ENCODE measurements at places on chromosomes 7 and 10. TPM values are rescaled to one million over a fixed set of nuclear protein-coding genes. Genes with fewer than 3 reads are reported as not detected.
A peak's percentile ranks its signal among the peaks of the same experiment; 100 is the strongest.

The TBXAS1 gene
- total RNA-seq = 11.1 TPM

The SAP25 gene
- total RNA-seq = not detected

The CH25H gene
- not detected for total RNA-seq

The MACC1 gene
- 33.2 TPM for total RNA-seq

The ELN gene
- 0.12 TPM for total RNA-seq

The TYW1B gene
- 0.80 TPM for total RNA-seq

The GCK gene
- 2.2 TPM for total RNA-seq

The BMPER gene
- 0.29 TPM for total RNA-seq

GRCh38 chr7:45569290-45569685 lies 4.9 kb upstream of the ADCY1 start:
- no peak for DNase-seq

DNA sequence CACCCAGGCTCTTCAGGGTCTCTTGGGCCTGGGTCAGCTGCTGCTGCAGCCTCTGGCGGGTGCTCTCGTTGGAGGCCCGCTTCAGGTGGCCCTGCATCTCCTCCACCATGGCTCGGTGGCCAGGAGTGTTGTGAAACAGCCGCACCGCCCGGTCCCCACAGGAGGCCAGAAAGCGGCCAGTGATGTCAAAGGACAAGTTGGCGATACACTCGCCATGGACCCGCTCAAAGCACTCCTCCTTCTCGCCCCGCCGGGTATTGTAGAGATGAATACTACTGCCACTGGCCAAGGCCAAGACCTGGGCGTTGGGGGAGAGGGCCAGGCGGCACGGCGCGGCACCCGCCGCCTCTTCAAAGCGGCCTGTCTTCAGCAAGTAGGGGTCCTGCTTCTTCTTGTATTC lies 7.9 kb downstream of the TBL2 start:
- no peak for DNase-seq

DNA sequence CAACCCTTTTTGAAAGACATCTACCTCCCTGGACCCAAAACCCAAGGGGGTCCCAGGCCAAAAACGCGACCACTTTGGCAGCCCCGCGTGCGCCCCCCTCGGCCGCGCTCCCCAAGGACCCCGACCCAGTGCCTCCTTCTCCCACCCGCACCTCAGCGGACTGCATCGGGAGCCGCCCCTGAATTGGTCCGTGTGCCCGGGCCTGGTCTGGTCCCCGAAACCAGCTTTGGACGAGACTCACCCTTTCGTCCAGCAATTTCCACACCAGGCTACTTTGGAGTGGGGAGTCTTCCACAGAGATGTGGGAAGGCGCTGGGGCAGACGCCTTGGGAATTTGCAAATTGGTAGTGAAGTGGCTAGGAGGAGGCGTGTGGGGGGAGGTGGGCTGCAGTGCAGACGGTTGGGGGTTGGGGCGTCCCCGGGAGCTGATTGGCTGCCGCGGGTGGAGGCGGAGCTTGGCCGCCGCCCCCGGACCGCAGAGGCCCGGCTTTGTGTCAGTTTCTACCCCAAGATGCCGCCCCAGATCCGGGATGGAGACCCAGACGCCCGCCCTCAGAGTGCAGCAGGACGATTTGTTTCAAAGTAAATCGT lies 16.9 kb downstream of the TCAF1 start:
- no peak for DNase-seq

DNA sequence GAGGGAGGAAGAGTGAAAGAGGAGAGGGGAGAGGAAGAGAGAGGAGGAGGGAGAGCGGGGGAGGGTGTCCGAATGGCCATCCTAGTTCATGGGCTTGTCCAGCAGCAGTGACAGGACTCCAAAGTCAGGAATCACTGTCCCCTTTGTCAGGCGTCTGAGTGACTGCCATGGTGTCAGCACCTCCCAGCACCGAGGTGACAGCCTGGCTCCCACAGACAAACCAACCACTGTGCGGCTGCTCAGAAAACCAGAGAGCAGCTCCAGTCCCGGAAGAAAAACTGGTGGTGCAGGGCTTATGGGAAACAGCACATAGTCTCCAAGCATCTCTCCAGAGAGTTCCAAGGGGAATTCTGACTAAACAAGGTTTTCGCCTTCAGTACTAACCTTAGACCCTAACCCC lies 18.9 kb upstream of the FGFR2 start:
- DNase-seq = no peak

- DNase-seq = no peak
These were observed 62.2 kb downstream of the GRID1 start for GRCh38 chr10:86304436-86304835.

GRCh38 chr7:124354201-124354600 lies 321.3 kb upstream of the TMEM229A start:
- DNase-seq = no peak

- DNase-seq = no peak
These were observed 36.6 kb upstream of the SPOCK2 start for GRCh38 chr10:72124989-72125388.

DNA sequence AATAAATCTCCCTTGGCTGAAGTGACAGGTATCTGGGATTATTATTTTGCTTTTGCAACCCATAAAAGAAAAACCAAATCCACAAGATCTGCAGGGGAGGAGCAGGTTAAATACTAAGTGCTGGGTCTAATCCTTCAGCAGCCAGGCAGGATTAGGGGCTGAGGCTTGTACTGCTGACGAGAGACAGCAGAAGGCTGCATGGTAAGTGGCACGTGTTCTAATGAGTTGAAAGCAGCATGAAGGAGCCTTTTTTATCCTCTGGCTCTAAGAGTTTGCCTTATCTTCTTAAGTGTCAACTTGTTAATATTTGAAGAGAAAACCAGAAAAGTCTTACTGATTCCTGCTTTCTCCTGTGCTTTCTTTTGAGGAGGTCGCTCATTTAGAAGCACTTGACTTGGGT lies 50.0 kb downstream of the LYZL2 start:
- DNase-seq = no peak

GRCh38 chr7:128022631-128023532 lies 8.4 kb downstream of the LRRC4 start:
- DNase-seq = no peak

DNA sequence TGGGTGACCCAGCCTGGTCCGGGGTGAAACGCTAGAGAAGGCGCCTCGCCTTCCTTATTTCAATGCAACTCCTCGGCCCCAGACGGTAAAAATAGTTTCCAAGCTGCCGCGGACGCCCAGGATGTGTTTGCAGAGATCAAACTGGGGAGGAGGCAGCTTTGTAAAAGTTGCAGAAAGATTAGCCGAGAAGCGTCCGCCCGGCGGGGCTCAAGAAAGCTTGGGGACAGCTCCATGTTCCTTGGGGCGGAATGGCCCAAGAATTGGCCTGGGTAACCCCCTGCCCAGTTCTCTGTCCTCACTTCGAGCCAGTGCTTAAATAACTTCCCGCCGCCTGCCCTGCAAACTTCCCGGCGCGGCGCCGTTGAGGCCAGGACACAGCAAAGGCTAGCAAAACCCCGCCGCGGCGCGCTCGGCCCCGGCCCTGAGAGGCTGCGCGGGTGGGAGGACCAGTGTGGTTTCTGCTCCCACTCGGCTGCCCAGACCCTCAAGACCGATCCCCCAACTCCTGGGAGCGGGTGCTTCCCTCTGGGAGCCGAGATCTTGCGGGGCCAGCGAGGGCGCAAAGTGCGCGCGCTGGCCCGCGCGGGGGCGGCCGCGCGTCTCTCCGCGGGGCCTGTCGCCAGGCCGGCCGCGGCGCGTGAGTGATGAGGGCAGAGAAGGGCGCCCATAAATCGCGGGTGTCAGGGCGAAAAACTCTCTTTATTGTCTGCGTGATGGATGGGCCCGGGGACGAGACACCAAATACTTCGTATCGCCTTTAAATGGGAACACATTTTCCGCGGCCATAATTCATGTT lies 6.3 kb upstream of the ZNF503 start:
- no peak for DNase-seq

DNA sequence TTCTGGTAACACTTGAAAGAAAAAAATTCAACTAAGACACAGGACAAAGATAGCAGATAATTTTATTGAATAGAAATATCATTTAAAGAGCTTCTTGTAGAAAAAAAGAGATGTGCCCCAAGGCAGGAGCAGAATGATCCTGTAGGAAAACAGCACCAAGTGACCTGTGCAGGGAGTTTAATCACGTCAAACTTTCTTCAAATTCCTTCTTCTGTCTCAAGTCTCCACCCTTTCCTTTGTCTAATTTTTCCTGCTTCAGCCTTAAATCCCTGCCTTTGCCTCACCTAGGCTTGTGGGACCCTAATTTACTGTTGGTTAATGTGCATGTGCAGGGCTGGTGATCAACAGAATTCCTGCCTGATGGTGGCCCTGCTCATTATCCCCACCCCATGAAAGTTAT lies 481.4 kb downstream of the IPMK start:
- no peak for DNase-seq

- DNase-seq = no peak
These were observed 521.1 kb upstream of the POT1 start for GRCh38 chr7:125450749-125451148.

DNA sequence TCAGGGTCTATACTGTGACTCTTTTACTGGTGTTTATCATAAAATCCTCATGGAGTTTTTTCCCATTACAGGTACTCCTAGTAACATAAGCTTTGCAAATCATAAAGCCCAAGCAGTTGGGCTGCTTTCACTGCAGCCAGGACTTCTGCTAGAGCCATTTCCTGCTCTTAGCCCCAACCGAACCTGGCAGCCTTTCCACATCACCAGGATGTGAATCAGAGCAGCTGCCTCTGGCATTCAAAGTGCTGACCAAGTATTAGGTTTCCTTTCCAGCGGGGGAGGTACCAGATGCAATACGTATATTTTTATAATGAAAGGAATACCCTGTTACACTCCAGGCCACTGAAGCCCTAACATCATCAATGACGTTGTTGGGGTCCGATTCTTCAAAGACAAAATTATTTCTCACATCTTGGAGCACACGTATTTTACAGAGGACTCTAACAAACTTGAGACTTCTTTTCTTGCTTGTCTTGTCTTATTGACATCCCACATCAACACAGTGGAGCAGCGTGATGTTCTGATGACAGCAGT lies 3.6 kb upstream of the HTR5A start:
- peak; percentile 27 for DNase-seq

- DNase-seq = no peak
These were observed 173.9 kb downstream of the ARID5B start for GRCh38 chr10:62075414-62075813.

DNA sequence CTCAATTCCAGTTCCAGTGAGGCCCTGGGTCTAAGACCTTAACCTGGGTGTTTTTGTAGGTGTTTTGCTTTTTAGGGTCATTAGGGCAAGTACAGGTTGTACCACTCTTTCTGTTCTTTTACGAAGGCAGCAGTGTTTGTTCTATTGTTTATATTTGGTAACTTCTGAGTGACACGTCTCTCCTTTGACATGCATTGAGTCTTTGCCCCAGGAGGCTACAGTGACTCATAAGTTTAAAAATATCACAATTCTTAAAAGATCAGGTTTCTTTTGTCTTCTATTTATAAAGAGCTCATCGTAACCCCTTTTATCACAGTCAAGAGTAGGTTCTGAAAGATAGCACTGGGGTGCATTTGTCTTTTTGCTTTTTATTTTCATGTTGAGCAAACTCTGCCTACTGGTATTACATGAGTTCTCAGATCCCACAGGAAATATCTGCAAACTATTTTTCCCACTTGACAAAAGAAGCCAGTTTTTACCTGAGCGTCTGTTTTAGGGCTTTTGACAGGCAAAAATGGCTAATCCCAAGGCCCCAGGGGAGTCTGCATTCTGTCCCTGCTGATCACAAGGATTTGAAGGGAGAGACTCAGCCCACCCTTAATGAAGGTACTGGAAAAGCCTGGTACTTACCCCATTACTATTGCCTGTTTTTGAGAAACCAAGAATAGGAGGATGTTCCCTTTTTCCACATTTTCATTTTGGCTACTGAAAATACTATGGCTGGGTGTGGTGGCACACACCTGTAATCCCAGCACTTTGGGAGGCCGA lies 7.9 kb downstream of the NUDT13 start:
- no peak for DNase-seq

DNA sequence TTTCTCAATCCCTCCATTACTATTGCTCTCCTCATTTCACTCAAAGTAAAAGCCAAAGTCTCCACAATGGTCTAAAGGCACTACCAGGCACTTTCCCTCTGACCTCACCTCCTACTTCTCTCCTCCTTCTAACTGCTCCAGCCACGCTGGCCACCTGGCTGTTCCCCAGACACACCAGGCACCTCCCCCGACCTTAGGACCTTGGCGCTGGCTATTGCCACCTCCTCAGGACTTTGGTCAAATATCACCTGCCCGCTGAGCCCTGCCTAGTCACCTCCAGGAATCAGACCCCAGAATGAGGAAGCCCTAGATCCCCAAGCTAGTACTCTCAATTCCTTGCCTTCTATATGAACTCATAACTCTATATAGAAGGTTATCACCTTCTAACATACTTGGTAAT lies 66.2 kb upstream of the STEAP1B start:
- DNase-seq = no peak

- no peak for DNase-seq
These were observed 12.0 kb upstream of the EBLN1 start for GRCh38 chr10:22229802-22230157.

All from epithelial cell of proximal tubule (primary cell).